ENCODE measurements at places on chromosomes 3 and 15. TPM values are rescaled to one million over a fixed set of nuclear protein-coding genes. Genes with fewer than 3 reads are reported as not detected.

GRCh38 chr15:38238311-38238710, 14.3 kb upstream of the SPRED1 start:
- H3K27ac ChIP-seq, result no peak overlapping the region
- H3K36me3 ChIP-seq, result no peaks in the 10 kb centered on the region
- no peaks in the 10 kb centered on the region for H3K4me1 ChIP-seq
- no peak for DNase-seq
- H3K4me3 ChIP-seq, result no peak overlapping the region

- no peaks in the 10 kb centered on the region for H3K27me3 ChIP-seq
- H3K4me3 ChIP-seq, result no peak overlapping the region
- H3K36me3 ChIP-seq, result no peaks in the 10 kb centered on the region
- no peak for DNase-seq
Measured at GRCh38 chr3:123297627-123297899, 95.8 kb downstream of the SEC22A start.

GRCh38 chr3:183265834-183266417, 12.9 kb downstream of the B3GNT5 start:
- no peak overlapping the region for H3K27ac ChIP-seq
- no peak for DNase-seq
- no peaks in the 10 kb centered on the region for H3K36me3 ChIP-seq

DNA sequence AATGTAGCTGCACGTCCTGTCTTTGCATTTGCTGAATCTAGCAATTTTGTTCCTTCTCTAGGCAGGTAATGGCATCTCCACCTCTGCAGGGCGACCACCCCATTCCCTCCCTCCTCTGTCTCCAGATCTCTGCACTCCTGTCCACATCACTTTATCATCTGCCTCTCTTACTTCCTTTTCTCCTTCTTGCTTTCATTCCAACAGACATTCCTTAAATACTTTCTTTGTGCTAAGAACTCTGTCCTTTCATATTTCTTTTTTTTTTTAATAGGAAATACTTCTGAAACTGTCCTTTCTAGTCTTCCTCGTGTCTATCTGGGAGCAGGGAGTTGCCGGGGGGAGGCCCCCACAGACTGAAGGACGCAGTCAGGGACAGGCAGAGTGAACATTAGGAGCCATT, 7.2 kb downstream of the ITIH3 start:
- H3K4me3 ChIP-seq, result no peak overlapping the region
- H3K4me1 ChIP-seq, result no peaks in the 10 kb centered on the region
- H3K27me3 ChIP-seq, result no peaks in the 10 kb centered on the region
- DNase-seq, result no peak
- H3K27ac ChIP-seq, result no peak overlapping the region
- no peaks in the 10 kb centered on the region for H3K36me3 ChIP-seq

DNA sequence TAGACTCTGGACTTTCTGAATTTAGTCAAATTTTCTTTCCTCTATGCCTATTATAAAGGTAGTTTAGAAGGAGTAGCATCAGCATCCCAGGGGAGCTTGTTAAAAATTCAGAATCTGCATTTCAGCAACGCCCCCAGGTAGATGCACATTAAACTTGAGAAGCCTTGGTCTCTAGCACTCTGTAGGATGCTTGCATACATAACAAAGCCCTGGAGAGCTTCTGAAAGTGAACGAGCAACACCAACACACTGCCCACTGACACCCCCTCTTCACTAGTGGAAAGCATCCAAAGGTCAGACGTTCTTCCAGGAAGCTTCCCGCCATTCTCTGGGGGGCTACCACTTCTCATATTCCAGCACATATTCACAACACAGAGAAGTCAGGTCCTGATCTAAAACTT, 6.5 kb downstream of the PRICKLE2 start:
- H3K27me3 ChIP-seq, result no peaks in the 10 kb centered on the region
- no peaks in the 10 kb centered on the region for H3K36me3 ChIP-seq
- peaks cover 29% of the 10 kb centered on the region for H3K4me1 ChIP-seq
- H3K4me3 ChIP-seq, result no peak overlapping the region

- H3K27me3 ChIP-seq, result no peaks in the 10 kb centered on the region
- DNase-seq, result no peak
- H3K4me3 ChIP-seq, result no peak overlapping the region
- H3K36me3 ChIP-seq, result no peaks in the 10 kb centered on the region
Measured at GRCh38 chr3:33467786-33468185, 27.6 kb upstream of the UBP1 start.

The SCAMP5 gene
- total RNA-seq, result 8.4 TPM

- DNase-seq, result no peak
- no peak overlapping the region for H3K4me3 ChIP-seq
- no peaks in the 10 kb centered on the region for H3K27me3 ChIP-seq
- H3K36me3 ChIP-seq, result no peaks in the 10 kb centered on the region
- no peaks in the 10 kb centered on the region for H3K4me1 ChIP-seq
Measured at GRCh38 chr3:60630953-60631352, 620.3 kb downstream of the FHIT start.

- no peak within 1 kb of the TSS for H3K27ac ChIP-seq
- no peaks in the 10 kb centered on the region for H3K27me3 ChIP-seq
- H3K4me1 ChIP-seq, result no peaks in the 10 kb centered on the region
- no peaks in the 10 kb centered on the region for H3K36me3 ChIP-seq
- H3K4me3 ChIP-seq, result no peak within 1 kb of the TSS
Measured at GRCh38 chr15:82805994-82806406, at the start of gene FSD2. FSD2 (minus strand) TSS chr15:82806069; CDS start chr15:82787390, 18,679 bp downstream.

DNA sequence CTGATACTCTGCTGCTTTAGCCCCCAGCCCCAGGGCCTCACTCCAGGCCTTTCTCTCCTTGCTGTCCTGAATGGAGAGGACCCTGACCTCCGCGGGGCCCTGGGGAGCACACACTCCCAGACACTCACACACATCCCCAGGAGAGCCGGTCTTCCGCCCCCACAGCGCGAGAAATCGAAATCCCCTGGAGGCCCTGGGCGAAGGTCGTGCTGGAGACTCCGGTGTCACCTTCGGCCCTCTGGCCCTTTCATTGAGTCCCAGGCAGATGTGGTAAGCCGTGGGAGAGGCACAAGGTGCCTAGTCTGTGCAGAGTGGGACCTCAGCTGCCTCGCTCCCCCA, 848 bp upstream of the GOLGA8B start:
- H3K36me3 ChIP-seq, result no peaks in the 10 kb centered on the region
- peak overlapping the region; percentile 67 for H3K4me3 ChIP-seq
- no peak overlapping the region for H3K27ac ChIP-seq
- H3K4me1 ChIP-seq, result peaks cover 8% of the 10 kb centered on the region
- H3K27me3 ChIP-seq, result no peaks in the 10 kb centered on the region

GRCh38 chr15:47870300-47870955, 153.1 kb downstream of the SEMA6D start:
- no peak overlapping the region for H3K27ac ChIP-seq
- no peaks in the 10 kb centered on the region for H3K27me3 ChIP-seq
- no peak for DNase-seq
- no peaks in the 10 kb centered on the region for H3K36me3 ChIP-seq
- H3K4me3 ChIP-seq, result no peak overlapping the region

The DNAJC13 gene
- total RNA-seq, result 30.1 TPM

The PSTPIP1 gene
- 10.9 TPM for total RNA-seq

GRCh38 chr3:108293858-108294257, 2.5 kb upstream of the HHLA2 start:
- no peaks in the 10 kb centered on the region for H3K27me3 ChIP-seq
- no peak overlapping the region for H3K27ac ChIP-seq

DNA sequence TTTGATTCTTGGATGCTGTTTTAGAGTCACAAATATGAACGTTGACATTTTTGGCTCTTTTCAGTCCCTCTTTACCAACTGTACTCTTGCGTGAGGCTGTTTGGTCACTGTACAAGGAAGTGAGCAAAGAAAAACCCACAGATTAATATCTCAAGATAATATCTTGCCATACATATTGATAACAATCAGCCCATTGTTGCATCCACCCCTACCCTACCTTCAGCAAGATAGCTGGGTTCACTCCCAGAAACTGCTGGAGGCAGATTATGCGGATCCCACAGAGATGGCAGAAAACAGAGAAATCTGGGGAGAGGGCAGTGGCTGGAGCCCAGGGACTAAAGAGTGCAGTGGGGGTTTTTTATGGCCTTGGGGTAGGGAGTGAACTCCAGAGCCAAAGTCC, 29.9 kb upstream of the MFSD1 start:
- DNase-seq, result no peak
- H3K36me3 ChIP-seq, result no peaks in the 10 kb centered on the region
- no peak overlapping the region for H3K4me3 ChIP-seq
- H3K27ac ChIP-seq, result peak overlapping the region; percentile 79

The TMCO5A gene
- not detected for total RNA-seq

The ZKSCAN7 gene
- 10.7 TPM for total RNA-seq

DNA sequence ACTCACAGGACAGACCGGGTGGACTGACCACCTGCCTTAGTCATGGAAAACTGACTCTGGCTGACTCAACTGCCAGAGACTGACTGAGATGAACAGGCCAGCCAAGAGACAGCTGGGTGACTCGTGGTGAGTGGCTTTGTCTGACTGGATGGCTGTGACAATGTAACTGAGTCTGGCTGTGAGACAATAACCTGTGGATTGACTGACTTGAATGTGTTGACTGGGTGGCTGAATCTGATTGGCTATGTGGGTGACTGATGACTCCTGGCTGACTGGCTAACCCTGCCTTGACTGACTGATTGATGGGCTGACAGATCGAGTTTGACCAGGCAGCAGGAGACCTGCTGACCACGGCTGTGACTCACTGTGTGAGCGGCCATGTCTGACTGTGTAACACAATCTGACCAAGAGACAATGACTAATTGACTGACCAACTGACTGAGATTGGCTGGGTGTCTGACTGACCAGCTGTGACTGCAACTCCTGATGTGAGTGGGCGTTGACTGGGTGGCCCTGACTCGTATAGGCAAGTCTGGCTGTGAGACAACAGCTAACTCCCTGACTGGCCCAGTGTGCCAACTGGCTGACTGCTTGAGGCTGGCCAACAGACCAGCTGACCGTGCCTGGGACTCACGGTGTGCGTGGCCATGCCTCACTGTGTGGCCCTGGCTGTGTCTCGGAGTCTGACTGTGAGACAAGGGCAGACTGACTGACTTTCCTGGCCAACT, 509.1 kb downstream of the SHQ1 start:
- no peaks in the 10 kb centered on the region for H3K27me3 ChIP-seq
- H3K4me3 ChIP-seq, result no peak overlapping the region
- H3K36me3 ChIP-seq, result no peaks in the 10 kb centered on the region
- DNase-seq, result no peak
- peaks cover 15% of the 10 kb centered on the region for H3K4me1 ChIP-seq

DNA sequence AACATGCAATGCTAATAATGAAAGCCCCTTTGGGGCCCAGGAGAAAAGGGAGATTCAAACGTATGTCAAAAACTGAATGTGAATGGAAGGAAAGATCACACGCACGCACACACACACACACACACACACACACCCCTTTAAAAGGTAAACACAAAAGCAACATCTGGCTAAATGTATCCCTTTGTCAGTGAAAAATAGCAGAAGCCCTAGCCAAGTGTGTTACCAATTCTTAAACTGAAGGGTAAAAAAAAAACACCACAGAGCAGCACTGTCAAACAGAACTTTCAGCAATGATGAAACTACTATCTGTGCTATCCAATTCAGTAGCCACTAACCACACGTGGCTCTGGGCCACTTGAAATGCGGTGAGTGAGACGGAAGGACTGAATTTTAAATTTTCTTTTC, 4.9 kb downstream of the RFTN1 start:
- H3K36me3 ChIP-seq, result no peaks in the 10 kb centered on the region
- H3K4me3 ChIP-seq, result no peak overlapping the region
- no peak for DNase-seq
- no peaks in the 10 kb centered on the region for H3K27me3 ChIP-seq
- H3K4me1 ChIP-seq, result peaks cover 13% of the 10 kb centered on the region

The IL17RD gene
- 35.8 TPM for total RNA-seq

- no peak overlapping the region for H3K27ac ChIP-seq
- no peaks in the 10 kb centered on the region for H3K27me3 ChIP-seq
- DNase-seq, result no peak
- H3K4me1 ChIP-seq, result no peaks in the 10 kb centered on the region
- H3K4me3 ChIP-seq, result no peak overlapping the region
Measured at GRCh38 chr15:78956937-78957336, 12.1 kb upstream of the CTSH start.

DNA sequence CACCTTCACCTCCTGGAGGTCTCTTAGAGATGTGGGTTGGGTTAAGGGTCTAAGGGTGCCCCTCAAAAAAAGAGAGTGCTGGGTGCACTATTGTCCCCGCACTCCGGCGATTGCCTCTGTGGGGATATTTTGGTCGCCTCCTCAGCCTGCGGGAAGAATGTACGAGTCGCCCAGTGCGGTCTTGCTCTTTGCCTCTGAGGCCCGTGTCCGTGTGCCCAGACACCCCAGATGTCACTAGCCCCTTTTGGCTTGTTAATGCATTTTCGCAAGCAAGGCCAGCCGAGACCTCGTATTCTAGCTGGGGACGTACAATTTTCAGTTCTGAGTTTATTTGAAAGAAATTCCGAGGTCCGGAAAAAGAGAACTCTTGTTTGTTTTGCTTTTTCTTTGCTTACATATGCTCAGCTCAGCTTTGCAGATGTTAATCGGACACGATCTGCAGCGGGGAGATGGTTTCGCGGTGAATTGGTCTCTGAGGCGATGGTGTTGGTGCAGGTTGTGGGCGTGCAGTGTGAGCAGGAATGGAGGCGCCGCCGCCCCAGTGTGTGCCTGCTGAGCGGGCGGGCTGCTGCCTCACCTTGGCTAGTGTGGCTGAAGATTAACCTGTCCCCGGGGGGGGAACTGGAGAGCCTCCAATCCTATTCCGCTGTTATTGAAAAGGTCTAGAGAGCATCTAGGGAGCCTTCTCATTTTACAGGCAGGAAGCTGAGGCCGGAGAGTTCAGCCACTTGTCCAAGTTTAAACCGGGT, 1.4 kb downstream of the ST6GAL1 start:
- H3K36me3 ChIP-seq, result no peaks in the 10 kb centered on the region
- H3K4me1 ChIP-seq, result peaks cover 4% of the 10 kb centered on the region
- no peak for DNase-seq
- peak overlapping the region; percentile 38 for H3K27ac ChIP-seq

DNA sequence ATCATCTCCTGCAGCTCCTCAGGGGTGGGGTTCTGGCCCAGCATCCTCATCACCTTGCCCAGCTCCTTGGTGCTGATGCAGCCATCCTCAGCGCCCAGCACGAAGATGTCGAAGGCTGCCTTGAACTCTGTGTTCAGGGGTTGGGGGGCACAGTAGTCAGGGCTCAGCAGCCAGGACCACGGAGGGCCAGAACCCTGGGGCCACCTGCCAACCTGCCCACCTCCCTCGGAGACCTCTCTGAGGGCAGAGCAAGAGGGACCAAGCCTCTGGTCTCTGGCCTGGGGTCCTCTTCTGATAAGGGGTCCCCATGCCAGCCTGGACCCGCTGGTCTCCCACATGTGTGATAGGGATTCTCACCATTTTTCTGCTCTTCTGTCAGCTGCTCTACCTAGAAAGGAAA, 1.7 kb downstream of the TNNC1 start:
- DNase-seq, result no peak
- H3K27ac ChIP-seq, result no peak overlapping the region
- no peaks in the 10 kb centered on the region for H3K27me3 ChIP-seq
- no peak overlapping the region for H3K4me3 ChIP-seq
- H3K36me3 ChIP-seq, result no peaks in the 10 kb centered on the region
- H3K4me1 ChIP-seq, result peaks cover 12% of the 10 kb centered on the region

The PROK2 gene
- total RNA-seq, result 0.25 TPM

DNA sequence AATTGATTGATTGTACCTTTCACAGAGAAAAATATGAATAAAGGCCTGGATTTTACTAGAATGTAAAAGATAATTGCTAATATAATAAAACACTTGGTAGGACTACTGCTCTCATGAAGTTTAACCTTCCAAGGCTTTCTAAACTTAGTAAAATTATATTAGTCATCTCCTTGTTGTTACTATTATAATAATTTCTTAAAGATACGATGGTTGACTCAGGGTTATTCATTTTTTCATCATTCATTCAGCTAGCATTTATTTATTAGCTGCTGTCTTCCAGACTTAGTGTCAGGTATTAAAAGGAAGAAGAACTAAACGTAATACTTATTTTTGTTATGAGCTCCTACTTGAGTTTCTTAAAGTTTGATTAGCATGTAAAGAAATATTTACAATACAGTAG, 771.6 kb upstream of the NR2F2 start:
- peaks cover 3% of the 10 kb centered on the region for H3K4me1 ChIP-seq
- no peaks in the 10 kb centered on the region for H3K36me3 ChIP-seq
- H3K27ac ChIP-seq, result no peak overlapping the region
- no peak for DNase-seq
- H3K4me3 ChIP-seq, result no peak overlapping the region

Measured in ovary (tissue), 10 donors.